ENCODE measurements at places on chromosomes 7 and 10.

DNA sequence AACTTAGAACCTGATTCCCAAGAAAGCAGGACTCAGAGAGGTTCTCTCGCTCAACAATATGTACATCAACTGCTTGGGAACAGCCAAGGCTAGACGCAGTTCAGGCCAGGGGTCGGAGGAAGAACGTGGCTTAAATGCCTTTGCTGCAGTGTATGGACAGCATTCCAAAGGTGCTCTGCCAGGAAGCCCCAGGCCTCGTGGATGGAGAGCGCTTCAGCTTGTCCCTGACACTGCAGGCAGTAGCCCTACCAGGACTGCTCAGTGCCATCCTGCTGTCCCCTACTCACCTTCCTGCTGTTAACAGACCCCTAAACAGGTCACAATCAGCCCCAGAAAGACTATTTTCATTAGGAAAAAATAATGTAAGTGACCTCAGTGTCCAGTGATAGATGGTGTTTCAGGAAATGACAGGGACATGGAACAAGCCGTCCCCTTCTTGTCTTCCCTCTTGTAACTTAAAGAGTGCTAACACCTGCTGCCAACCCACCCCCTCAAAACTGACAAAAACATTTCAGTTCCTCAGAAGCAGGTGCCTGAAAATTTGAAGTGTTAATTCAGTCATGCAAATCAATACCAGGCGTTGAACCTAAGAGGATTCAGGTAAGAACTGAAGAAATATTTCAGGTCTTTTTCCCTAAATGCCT lies 16.5 kb downstream of the CREB3L2 start:
- DNase-seq = no peak

GRCh38 chr7:80637911-80638765 lies at the start of gene CD36:
CD36 (plus strand) TSS chr7:80638642; CDS start chr7:80646741, 8,099 bp downstream.
- no peak for DNase-seq

GRCh38 chr10:13298748-13299436 lies 972 bp downstream of the PHYH start:
- DNase-seq = no peak

DNA sequence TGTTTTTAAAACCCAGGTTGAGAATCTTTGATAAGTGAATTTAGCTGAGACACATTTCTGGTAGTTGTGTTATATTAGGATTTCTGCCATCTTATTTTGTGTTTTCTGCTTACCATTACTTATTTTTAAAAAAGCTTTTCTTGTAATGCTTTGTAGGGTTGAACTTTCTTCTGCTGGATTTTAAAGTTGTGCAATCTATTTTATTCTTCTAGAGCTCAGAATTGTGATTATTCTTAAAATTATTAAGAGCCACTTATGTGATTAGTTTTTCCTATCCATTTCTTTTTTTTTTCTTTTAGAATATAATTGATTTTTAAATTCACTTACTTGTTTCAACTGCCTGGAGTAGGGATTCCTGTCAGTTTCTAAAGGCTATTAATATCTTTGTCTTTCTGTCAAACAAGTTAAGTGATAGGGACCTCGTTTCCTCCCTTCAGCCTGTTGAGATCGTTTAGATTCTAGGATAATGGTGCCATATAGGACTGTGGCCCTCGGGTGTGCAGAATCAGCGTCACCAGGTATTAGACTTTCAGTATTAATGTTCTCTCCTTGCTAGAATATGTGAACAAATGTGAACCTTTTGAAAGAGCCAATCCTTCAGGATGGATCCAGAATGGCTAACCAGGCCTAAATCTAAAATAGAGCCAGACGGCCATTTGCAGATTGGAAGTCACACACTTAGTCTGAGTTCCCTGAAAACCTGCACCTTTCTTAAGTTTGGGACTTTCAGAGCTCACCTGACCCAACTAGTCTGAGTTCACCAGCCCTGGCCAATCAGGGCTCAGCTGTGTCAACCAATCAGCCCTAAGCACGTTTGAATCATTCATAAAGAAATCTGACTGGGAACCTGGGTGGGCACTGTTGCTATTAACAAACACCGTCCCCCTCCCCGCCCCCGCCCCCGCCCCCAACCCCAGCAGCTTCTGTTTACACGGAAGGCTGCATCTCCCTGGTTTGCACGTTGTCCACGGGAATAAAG lies 26.2 kb downstream of the CUX1 start:
- DNase-seq = no peak

DNA sequence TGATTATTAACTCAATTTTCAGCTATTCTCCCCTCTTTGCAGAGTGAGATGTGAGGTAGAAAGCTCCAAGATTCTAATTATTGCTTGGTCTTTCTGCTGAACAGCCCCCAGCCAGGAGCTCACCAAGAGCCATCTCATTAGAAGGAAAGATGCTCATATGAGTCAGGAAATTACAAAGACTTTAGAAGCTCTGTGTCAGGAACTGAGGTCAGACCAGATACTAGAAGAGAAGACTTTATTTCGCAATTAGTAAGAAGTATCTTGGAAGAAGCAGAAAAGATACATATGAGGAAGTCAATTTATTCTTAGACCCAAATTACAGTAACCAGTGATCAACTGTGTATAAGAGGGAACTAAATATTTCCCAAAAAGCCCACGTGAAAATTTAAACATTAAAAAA lies 626.9 kb downstream of the ZWINT start:
- no peak for DNase-seq

- peak; percentile 55 for DNase-seq
Measured at GRCh38 chr10:28668363-28669226, 8.7 kb upstream of the BAMBI start.

- no peak for DNase-seq
Measured at GRCh38 chr7:128891110-128891941, 19.2 kb downstream of the KCP start.

DNA sequence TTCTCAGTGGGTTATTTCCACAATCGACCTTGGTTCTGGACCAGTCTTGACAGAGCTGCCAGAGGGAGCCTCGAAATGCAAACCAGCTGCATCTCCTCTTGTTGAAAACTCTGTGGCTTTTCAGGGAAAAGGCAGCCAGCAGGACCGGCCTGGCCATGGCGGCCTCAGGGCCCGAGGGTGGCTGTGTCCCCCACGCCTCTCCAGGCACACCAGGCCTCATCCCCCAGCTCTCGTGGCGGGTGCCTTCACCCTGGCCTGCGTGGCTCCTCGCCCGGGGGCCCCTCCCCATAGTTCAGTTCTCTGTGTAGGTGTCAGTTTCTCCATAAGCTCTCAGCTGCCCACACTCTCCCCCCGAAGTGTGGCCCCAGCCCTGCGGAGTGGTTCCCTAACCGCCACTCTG lies 63.5 kb downstream of the MGMT start:
- no peak for DNase-seq

DNA sequence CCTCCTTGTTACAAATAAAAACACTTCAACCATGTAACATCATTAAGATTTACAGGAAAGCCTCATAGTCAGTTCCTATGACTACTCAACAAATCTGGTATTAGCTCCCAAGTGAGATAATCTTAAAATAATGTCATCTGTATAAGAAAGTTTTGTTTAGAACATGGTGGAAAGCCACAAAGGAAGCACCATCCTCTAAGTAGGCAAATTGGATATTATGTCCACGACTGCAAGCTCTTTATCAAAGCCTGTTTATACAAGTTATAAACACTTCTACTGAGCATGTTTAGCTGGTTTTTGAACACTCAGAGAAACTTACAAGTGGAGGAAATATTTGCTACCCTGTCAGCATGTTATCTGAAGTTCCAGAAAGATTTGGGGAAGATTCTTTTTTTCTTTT lies 349.8 kb downstream of the ARL4A start:
- no peak for DNase-seq

DNA sequence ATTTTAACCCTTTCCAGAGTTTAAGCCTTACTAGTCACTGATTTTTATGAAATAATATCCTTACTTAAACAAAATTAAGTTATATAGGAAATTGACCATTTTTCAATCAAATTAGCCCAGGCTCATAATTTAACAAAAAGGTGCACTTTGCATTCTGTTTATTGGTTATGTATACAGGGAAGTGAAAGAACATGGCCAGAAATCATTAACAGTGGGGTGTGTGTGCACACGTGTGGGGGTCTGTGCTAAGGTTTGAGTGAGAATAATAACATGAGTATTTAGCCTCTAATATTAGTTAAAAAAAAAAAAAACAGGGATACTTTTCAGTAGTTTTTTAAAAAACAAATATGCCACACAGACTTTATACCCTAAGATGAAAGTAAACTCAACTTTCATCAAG lies 510.5 kb upstream of the PFKP start:
- no peak for DNase-seq

- no peak for DNase-seq
Measured at GRCh38 chr7:36960105-36960504, 235.8 kb upstream of the AOAH start.

GRCh38 chr7:45130910-45131309 lies 19.4 kb upstream of the TBRG4 start:
- no peak for DNase-seq

- DNase-seq = no peak
Measured at GRCh38 chr10:58453105-58453504, 59.6 kb upstream of the BICC1 start.

DNA sequence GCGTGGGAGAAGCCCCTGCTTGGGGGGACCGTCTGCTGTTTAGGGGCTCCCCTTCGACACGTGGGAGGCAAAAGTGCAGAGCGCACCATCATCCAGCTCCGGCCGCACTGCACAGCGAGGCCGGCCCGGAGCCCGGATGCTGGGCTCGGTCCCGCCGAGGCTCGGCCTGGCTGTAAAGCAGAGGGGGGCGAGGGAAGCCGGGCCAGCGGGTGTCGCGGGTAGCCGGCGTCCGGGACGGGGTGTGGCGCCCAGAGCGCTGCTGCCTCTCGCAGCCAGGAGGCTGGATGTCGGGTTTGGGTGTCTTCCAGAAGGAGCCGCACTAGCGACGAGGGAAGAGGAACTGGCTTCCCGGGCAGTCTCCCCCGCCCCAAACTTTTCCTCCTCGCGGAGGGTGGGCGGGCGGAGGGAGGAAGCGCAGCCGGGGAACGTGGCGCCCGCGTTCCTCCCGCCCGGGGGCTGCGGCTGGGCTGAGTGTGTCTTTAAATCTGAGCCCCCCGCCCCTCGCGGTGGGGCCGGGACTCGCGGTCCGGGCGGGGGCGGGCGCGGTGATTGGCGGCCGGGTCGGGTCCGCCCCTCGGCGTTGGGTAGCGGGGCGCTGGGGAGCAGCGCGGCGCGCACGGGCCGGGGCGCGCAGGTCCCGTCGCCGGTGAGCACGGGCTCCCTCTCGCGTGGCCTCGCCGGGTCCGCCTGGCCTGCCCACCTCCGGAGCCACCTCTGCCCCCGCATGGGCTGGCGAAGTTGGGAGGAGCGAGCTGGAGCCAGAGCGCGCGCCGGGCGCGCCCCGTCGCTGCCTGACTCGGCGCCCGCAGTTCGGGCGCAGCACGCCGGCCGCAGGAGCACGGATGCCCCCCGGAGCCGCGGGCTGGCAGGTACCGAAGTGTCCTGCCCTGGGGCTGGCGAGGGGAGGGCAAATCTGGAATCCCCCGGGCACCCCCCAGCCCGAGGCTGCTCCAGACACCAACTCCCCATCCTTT lies at the start of gene PALD1:
TSS of gene PALD1 (plus strand) at position 577 of the 974 bp plus-strand sequence. CDS start 47,185 bp downstream, outside the sequence.
- DNase-seq = peak; percentile 50

- no peak for DNase-seq
Measured at GRCh38 chr7:55590517-55591281, 18.4 kb upstream of the VOPP1 start.

DNA sequence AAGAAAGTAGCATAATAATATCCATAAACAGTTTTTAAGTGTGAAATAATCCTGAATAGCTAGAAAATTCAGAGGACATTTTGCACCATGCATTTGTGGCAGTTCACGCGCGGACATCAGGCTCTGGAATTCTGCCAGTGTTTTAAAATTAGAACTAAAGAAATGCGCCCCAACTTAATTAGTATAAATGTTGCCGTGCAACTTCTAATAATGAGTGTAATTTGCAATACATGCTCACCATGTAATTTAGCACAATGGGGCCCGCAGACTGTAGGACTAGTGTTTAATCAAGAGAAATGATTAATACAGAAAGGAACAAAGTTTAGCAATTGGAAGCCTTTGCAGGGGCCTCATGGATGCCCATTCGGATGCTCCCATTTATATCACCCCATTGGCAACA lies 96.6 kb downstream of the PTPRE start:
- no peak for DNase-seq

GRCh38 chr7:37052705-37053104 lies 328.4 kb upstream of the AOAH start:
- no peak for DNase-seq

DNA sequence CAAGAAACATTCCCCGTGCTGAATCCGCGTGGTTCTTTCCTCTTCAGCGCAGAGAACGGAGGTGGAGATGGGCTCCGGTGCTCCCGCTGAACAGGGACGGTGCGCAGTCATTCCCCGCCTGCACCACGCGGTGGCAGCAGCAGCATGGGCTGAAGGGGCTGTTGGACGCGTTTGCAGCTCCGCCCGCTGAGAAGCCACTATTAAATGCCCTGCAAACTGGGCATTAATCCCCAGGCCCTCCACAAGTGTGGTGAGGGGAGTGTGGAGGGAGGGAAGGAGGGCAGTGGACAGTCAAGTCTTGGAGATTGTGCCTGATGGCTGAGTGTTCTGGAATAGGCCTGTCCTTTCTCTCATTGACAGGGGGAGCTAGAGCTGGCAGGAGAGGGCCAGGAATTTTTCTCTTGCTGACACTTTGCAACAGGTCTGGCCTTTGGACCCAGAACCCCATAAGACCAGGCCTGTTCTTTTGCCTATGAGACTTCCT lies 240.2 kb upstream of the INHBA start:
- DNase-seq = peak; percentile 74

DNA sequence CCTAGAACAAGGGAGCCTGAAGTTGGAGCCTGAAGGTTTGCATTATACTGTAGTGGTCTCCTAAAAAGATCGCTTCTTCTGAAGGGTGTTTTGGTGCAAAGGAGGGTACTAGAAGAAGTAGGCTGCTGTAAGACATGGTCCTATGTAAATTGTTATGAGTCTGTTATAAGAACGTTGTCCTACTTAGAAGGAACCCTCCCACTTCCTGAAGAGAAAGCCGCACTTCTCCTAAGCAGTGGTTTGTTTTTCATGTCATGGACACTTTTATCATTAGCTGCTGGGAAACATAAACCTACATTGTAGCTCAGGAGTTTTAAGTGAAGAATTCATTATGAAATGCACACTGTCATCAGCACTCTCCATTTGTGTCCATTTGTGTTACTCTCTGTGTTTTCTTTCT lies 129.1 kb upstream of the ITGB1 start:
- no peak for DNase-seq

DNA sequence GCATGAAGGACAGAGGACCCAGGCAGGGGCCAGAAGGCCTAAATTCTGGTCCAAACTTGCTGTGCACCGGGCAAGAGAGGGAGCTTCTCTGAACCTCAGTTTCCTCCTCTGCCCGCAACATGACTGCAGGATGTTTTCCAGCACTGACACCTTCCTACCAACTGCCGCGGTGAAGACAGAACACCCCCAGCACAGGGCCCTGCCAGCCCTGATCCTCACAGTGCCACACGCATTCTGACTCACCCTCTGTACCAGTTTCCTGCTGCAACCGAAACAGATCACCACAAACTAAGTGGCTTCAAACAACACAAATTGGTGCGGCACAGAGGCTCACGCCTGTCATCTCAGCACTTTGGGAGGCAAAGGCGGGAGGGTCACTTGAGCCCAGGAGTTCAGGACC lies 18.1 kb downstream of the MAD1L1 start:
- no peak for DNase-seq

GRCh38 chr10:5906651-5907050 lies 16.6 kb downstream of the FBH1 start:
- no peak for DNase-seq
